ENCODE measurements at places on chromosomes 13 and 19. TPM values are rescaled to one million over a fixed set of nuclear protein-coding genes. Genes with fewer than 3 reads are reported as not detected.

The CACNA1A gene
- polyA plus RNA-seq, result 3.8 TPM

DNA sequence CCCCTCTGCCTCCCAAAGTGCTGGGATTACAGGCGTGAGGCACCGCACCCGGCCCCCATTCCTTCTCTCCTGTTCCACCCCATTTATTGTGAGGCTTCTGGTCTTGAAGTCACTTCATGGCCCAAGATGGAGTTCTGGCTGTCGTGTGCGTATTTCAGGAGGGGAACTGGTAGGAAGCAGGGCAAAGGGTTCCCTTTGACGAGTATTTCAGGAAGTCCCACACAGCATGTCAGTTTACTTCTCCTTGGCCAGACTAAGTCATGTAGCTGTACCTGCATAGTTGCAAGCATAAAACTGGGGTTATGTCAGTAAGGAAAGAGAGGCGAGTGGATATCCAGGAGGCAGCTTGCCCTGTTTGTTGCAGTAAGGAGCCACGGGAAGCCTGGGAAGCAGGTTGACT is 10.1 kb downstream of the WDR62 start:
- DNase-seq, result no peak

- peak; percentile 57 for DNase-seq
Measured at GRCh38 chr13:45280751-45281634, 60.0 kb downstream of the TPT1 start.

GRCh38 chr19:15402411-15403150 is 16.2 kb downstream of the AKAP8L start:
- DNase-seq, result no peak

DNA sequence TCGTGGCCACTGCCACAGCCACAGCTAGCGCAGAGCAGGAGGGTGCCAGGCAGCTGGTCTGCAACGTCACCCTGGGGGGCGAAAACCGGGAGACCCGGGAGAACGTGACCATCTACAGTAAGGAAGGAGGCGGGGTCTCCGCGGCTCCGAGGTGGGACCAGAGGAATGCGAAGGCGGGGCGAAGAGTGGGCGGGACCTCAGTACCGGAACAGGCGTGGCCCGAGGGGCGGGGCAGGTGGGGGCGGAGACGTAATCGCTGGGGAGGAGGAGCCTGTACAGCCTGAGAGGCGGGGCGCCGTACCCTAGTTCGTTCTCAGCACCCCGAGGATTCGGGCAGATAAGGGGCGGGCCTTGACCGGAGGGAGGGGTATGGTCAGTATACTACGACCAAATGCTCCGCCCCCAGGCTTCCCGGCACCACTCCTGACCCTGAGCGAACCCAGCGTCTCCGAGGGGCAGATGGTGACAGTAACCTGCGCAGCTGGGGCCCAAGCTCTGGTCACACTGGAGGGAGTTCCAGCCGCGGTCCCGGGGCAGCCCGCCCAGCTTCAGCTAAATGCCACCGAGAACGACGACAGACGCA is 2.5 kb downstream of the ICAM5 start:
- DNase-seq, result peak; percentile 94

DNA sequence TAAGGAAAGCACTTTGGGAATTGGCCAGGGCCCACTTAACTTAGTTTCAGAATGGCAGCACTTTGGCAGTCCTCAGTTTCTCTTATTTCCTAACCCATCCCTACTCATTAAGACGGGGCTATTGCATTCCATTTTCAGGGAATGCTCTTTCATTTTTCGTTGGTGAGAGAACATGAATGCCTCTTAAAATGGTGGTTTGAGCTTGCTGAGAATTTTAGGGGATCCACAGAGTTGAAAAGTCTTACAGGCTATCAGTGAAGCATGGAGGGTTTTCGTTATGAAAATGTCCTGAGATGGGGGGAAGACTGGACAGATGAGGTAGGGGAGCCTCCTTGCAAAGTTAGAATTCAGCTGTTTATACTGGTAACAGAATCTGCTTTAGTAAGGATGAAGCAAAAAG is 71.4 kb downstream of the LRCH1 start:
- DNase-seq, result no peak

GRCh38 chr13:98143157-98143553 is 261 bp downstream of the FARP1 start:
- DNase-seq, result no peak

GRCh38 chr19:5718579-5719273 is 1.2 kb downstream of the LONP1 start:
- DNase-seq, result peak; percentile 17

The SMIM17 gene
- 3.4 TPM for polyA plus RNA-seq

DNA sequence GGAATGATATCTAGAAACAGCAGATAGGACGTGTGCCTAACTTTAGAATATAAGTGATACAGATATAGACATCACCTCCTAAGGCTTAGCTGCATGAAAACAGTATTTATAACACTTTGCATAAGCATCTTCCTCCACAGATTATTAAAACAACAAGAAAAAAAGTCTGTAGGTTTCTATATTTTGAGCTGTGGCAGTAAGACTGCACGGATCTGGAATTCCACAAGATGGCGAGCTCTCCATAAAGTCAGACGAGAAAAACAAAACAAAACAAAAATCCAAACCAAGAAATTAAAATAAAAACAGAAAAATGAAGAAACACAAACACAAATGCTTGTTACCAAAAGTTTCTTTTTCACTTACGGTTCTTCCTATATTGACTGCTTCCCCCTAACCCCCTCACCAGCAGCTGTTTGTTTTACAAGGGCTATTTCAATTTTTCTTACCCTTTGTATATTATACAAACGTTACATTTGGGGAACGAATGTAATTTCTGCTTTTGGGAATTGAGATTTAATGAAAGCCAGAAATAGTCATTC is 285.8 kb downstream of the MYO16 start:
- DNase-seq, result no peak
